ENCODE measurements at places on chromosomes 6 and 20.

GRCh38 chr6:112717401-112717800, 370.3 kb downstream of the RFPL4B start:
- DNase-seq: no peak

DNA sequence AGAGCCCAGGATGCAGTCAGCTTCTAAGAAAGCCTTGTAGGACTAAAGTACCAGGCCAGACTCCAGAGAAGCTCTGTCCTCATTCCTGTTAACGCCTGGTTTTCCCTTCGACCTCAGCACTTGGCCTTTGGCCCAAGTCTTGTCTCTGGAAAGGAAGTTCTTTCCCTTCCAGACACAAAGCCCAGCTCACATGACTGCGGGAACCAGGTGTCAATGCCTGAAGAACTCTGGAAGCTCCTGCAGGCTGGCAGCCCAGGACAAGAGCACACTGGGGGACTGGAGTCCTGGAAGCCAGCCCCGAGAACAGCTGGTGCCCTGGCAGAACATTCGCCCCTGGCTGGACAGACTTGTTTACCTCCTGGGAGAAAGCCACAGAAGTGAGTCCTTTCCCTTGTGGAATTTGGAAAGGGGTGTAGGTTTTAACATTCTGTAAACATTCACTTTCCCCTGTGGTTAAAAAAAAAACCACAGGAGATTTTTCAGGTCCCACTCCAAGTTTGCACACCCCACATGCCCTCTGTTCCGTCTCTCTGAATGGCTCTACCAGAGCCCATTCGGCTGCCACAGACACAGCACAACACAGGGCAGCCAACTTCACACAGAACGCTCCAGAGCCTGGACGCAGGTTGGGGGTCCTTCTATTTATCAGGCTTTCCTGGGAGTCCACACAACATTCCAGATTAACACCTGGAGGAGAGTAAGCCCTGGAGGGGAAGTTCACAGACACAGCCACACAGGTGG, 18.1 kb downstream of the ACSS1 start:
- DNase-seq: no peak

- DNase-seq: no peak
Measured at GRCh38 chr6:116456927-116457326, 4.2 kb upstream of the CALHM6 start.

- no peak for DNase-seq
Measured at GRCh38 chr20:31374346-31374745, 5.9 kb downstream of the DEFB118 start.

- no peak for DNase-seq
Measured at GRCh38 chr6:52635049-52635577, 35.8 kb upstream of the TMEM14A start.

DNA sequence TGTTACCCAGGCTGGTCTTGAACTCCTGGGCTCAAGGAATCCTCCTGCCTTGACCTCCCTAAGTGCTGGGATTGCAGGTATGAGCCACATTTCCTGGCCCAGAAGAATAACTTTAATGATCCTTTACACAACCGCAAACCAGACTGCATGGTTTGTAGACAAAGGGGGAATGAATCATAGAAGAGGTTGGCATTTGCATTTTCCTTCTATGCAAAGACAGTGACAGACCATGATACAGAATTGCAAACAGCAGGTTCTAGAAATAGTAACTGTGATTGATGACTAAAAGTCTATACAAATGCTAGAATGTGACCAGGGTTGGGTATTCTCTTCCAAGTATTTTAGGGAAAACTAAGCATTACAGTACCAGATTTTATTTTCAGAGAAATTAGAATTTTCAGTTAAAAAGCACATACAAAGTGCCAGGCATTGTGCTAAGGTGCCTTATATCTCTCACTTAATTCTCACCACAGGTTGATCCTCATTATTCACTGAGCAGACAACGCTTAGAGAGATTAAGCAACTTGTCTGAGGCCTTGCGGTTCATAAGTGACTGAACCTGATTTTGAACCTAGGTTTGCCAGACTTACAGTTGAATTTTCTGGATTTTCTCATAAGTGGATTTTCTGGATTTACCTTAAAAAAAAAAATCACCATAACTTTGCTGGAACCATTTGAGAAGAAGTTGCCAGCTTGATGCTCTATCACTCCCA, 146.6 kb downstream of the ZFAND3 start:
- no peak for DNase-seq

GRCh38 chr6:124795643-124796463, 166.4 kb upstream of the RNF217 start:
- no peak for DNase-seq

DNA sequence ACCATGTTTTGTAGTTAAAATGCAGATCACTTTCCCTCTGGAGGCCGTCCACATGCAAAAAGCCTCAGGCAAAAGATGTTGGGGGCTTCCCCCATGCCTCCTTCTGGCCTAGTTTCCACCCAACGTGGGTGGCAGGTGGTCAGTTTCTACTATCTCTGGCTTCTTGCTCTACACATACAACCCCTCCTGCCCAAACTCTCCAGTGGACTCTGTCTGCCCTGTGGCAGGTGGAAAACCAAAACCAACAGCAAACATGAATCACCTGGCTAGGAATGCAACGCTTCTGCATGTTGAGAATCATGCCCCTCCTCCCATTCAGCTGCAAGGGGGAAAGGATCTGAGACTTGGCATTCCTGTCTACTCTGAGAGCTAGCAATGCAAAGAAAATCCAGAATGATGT, 94.8 kb downstream of the MBOAT1 start:
- DNase-seq: no peak

DNA sequence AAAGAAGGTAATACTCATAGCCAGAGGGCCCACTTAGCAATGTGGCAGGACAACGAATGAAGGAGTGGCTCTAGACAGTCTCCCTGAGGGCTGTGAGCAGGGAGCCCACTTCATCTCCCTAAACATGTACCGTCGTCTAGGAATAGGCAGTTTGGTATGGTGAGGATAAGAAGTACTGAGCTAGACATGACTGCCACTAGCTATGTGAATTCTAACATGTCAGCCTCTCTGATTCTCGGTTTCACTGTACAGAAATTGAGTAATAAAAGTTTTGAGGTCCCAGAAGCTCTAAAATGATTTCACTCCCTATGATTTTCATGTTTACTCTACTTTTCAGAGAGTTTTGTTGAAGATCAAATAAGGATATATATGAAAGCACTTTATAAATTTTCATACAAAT, 107.1 kb downstream of the AHI1 start:
- no peak for DNase-seq

DNA sequence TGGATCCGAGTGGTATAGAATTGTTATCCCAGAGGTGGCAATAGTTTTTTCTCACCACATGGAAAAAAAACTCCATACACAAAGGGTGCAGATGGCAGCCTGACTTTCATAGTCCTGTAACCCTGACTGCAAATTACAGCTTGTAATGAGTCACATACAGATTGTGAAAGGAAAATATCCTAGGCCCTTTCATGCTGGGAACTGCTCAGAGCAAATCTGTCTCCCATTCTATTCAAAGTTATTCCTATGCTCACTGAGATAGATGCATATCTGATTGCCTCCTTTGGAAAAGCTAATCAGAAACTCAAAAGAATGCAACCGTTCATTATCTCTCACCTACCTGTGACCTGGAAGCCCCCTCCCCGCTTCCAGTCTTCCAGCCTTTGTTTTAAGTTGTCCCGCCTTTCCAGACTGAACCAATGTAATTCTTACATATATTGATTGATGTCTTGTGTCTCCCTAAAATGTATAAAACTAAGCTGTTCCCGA, 108.7 kb upstream of the MAP3K4 start:
- DNase-seq: no peak

GRCh38 chr6:147578159-147578558, 69.7 kb downstream of the SAMD5 start:
- DNase-seq: no peak

DNA sequence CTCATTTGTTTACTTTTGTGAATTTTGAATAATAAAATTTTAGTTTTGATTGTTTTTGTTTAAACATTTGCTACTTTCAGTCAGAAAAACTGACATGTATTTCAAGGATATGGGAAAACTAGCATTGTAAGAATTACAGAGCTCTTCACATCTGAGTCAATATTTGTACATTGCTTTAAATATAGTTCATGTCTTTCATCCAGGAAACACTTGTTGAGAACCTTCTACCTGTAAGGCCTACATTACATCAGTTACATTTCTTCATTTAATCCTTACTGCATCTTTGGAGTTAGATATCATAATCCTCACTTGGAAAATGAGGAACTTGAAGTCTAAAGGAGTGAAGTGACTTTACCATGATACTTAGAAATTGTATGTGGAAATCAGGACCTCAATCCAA, 242.9 kb downstream of the KCNQ5 start:
- no peak for DNase-seq

DNA sequence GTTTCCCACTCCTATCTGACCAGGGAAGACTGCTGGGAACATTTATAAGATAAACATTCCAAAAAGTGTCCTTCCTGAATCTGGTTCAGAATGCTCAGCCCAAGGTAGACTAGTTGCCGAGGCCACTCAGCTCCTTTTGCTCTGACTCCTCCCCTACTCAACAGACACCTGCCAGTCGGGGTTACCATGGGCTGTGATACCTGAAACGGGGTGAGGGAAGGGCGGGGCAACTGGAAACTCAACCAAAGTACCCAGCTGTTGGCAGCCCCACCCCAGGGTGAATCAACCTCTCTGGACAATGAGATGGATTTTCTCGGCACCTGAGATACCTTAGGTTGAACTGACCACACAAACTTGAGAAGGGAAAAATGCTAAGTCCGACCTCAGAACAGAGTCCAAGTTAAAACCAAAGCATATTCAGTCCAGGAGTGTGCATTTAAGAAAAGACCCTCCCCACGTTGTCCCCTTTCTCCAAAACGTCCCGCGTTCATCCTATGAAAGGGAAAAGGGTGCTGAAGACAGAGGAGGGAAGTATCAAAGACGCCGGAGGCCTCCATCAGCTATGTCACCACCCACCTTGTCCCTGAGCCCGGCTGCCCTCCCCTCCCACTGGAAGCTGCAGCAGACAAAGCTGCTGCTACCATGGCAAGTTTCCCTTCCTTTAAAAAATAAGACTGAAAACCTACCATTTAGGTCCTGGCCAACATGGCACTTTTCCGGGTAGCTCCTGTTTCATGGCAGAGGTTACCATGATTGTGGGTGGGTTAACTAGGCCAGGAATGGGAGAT, 100.1 kb downstream of the SLC23A2 start:
- no peak for DNase-seq

GRCh38 chr6:12419631-12420272, 129.6 kb downstream of the EDN1 start:
- no peak for DNase-seq

DNA sequence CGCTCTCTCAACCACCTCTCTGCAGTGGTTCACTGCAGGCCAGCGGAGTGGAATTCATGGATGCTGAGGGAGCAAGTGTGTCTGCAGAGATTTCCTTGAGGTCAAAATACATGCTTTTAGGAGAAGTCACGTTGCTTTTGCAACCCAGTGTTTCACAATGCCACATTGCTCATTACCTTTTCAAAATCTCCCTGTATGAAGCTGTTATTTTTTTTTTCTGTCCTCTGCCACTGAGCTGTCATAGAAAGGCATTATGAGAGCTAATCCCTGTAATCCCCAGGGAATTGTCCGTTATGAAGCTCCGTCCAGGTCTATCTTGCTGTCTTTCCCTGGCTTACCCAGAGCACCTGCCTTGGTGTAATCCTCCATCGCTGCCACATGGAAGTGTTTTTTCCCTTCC, 60.5 kb upstream of the SLC22A23 start:
- no peak for DNase-seq

DNA sequence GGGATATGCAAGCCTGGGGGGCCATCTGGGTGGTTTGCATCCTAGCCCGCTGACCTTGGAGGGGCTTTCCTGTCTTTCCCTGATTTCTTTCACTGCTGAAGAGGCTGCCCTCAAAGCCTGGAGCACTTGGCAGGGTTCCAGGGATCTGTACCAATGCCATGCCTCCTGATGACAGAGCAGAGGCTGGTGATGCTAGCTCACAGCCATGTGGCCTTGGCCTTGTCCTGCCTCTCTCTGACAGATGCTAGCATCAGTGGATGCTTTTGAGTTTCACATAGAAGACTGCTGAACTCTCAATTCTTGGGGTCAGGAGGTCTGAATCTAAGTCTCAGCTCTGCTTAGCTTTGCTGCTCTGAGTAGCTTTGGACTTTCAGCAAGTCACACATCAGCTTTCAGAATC, 21.9 kb upstream of the RREB1 start:
- DNase-seq: no peak

- no peak for DNase-seq
Measured at GRCh38 chr6:111113336-111114086, 26.2 kb downstream of the SLC16A10 start.

GRCh38 chr6:34573567-34574183, 17.5 kb upstream of the SPDEF start:
- no peak for DNase-seq

DNA sequence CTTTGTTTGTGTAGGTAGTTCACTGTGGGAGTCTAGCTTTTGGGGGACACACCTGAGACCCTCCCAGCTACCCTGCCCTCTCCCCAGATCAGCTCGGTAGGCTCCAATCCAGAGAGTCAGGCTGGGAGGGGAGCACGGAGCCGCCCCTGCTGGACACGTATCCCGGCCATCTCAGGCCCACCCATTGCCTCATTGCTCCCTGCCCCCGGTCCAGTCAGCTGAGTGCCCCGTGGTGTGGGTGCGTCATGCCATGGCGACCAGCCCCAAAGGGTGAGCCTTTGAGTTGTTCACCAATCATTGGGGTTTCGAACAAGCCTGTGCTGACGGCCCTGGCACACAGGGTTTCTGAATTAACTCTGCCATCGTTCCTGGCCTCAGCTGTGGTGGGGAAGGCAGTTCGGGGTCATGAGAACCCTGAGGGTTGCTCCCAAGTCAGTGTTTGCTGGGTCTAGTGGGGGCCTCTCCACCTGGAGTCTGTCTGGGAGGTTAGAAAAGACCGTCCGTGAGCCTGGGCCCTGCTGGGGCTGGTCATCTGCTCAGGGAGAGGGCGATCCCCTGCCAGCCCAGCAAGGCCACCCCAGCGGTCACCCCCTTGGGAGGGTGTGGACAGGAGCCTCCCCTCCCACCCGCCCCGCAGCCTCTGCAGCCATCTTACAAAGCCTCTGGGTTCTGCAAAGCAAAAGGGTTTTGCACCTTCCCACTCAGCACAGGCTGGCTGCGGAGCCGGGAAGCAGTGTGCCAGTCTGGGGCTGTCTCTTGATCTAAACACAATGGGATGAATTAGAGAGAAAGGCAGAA, 34.5 kb downstream of the NTSR1 start:
- DNase-seq: no peak

GRCh38 chr6:41598670-41599014, 39.6 kb upstream of the MDFI start:
- no peak for DNase-seq

GRCh38 chr6:159728531-159728964, 1.2 kb downstream of the WTAP start:
- no peak for DNase-seq

- DNase-seq: no peak
Measured at GRCh38 chr20:62745952-62746288, 37.3 kb downstream of the NTSR1 start.

GRCh38 chr6:2109796-2110195, 135.6 kb downstream of the GMDS start:
- no peak for DNase-seq

- no peak for DNase-seq
Measured at GRCh38 chr6:131041814-131042213, 21.2 kb downstream of the EPB41L2 start.

Measured in stimulated activated CD8-positive, alpha-beta memory T cell treated with anti-CD3 and anti-CD28 coated beads, Interleukin-4, amount 100 ng/mL, for 4 hours (primary cell).